AG04449 (cell line): ENCODE measurements at places on chromosomes 4 and X.

- DNase-seq = no peak
These were observed 1070.8 kb downstream of the PCDH18 start for GRCh38 chr4:136461533-136461932.

GRCh38 chr4:20483416-20483815 lies 216.8 kb upstream of the PACRGL start:
- no peak for DNase-seq

GRCh38 chr4:174120446-174121295 lies 162.8 kb downstream of the FBXO8 start:
- DNase-seq = peak; percentile 19

GRCh38 chr4:7351014-7351413 lies 83.7 kb downstream of the PSAPL1 start:
- DNase-seq = no peak

DNA sequence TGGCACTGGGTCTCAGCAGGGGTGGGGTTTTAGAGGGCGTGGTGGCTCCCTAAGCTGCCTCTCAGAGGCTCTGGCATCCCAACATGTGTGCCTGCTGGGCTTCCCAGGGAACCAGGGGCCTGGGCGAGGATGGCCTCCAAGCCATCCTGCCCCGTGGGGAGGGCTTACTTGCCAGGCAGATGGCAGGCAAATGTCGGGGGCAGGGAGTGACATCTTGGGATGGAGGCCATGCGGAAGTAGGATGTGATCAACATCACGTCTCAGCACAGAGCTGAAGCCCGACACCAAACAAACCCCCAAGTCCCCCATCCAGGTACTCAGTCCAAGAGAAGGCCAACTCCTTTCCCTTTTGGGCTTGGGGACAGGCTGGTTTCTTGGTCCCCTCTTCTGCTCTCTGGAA lies 4.7 kb downstream of the L1CAM start:
- no peak for DNase-seq

GRCh38 chr4:53937327-53937726 lies 127.1 kb downstream of the CHIC2 start:
- no peak for DNase-seq

DNA sequence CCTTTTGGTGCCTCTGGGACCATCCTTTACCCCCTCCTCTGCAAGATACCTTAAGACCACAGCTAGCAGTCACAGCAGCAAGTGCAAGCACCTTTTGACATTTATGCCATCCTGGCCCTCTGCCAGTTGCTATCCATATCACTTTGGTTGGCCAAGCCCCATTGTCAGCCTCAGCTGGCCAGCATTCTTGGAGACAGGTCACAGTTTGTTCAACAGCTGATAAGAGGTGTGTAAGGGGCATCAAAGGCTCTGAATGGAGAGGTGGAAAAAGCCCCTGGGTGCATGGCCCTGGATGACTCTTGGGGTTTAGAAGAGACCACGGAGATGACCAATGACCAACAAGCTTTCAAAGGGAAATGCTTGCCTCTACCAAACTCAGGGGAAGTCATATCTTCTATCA lies 133.6 kb upstream of the MAMLD1 start:
- DNase-seq = no peak

- no peak for DNase-seq
These were observed 217.7 kb upstream of the PSAPL1 start for GRCh38 chr4:7652451-7652881.

DNA sequence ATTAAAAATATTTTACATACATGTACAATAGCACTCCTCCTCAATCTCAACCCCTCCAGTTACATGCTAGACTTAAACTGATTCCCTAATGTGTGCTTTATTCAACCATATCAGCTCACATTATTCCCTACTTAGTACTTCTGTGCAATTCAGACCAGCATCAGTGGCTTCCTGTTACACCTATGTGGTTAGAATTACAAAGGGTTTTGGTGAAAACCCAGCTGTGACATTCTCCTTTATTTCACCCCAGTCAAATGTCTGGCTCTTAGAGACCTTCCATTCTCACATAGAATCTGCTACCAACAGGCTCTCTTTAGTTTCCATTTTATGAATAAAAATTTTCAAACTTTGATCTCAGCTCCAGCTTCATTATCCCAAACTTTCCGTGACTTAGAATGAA lies 85.2 kb upstream of the SLC7A11 start:
- DNase-seq = no peak

DNA sequence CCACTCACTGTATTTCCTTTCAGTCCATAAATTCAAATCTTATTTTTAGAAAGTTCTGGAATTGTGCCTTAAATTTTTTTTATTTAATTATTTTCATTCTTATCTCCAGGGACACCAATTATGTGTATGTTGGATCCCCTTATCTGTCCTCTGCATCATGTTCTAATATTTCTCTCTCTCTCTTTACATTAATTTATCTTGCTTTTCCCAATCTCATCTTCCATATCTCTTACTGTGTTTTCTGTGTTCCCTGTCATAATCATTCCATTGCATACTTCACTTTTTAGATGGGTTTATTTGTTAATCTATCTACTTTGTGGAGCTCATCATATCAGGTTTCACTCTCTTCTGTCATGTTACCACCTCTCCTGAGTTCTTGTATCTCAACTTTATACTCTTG lies 37.4 kb downstream of the PPP2R2C start:
- no peak for DNase-seq

GRCh38 chrX:112803060-112803459 lies 37.6 kb downstream of the AMOT start:
- no peak for DNase-seq

DNA sequence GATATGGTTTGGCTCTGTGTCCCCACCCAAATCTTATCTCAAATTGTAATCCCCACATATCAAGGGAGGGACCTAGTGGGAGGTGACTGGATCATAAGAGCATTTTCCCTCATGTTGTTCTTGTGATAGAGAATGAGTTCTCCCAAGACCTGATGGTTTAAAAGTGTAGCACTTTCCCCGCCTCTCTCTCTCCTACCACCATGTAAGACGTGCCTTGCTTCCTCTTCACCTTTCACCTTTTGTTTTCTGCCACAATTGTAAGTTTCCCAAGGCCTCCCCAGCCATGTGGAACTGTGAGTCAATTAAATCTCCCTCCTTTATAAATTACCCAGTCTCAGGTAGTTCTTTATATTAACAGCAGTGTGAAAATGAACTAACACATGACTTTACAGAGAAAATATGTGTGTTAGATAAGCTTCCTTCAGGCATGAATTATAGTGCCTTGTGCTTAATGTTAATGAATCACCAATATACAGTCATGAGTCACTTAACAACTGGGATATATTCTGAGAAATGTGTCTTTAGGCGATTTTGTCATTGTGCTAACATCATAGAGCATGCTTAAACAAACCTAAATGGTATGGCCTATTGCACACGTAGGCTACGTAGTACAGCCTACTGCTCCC lies 37.9 kb downstream of the PDGFC start:
- peak; percentile 82 for DNase-seq

DNA sequence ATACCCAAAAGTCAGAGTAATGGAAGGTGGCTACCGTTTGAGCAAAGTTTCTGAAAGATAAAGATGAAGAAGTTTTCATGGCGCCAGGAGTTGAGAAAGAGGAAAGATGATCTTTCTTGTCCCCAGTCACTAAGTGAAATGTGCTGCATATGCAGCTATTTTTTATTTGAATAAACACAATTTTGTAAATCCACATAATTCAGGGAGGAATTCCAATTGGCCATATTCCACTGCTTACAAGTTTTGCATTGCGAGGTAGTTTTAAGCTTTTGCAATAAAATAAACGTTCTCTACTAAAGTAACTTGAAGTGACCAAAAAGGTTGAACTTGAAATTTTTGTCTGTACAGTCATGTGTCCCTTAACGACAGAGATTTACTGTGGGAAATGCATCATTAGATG lies 139.3 kb upstream of the VCX2 start:
- DNase-seq = no peak

GRCh38 chr4:171025343-171025742 lies 787.9 kb upstream of the GALNTL6 start:
- no peak for DNase-seq

DNA sequence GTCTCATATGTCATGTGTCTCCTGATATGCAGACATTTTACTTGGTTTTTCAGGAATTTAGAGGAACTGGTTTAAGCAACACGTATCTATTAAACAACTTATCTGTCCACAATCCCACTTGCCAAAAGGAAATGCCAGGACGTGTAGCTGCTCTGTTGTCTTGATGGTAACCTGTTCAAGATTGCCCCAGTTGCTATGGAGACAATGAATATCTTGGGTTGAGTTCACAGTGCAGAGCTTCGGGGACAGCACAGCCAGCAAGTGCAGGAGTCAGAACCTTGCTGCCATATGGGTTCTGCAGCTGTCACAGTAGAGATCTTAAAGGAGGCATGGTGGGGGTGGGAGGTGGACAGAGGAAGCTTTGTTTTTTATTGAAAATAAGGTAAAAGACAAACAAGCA lies 28.7 kb upstream of the FAM9B start:
- DNase-seq = no peak

GRCh38 chrX:153501530-153501929 lies 6.8 kb downstream of the BGN start:
- no peak for DNase-seq

GRCh38 chr4:125115476-125115875 lies 199.3 kb upstream of the FAT4 start:
- DNase-seq = no peak

GRCh38 chrX:7390441-7390840 lies 242.5 kb upstream of the PUDP start:
- DNase-seq = no peak

- no peak for DNase-seq
These were observed 65.1 kb downstream of the HPGDS start for GRCh38 chr4:94277534-94277933.

DNA sequence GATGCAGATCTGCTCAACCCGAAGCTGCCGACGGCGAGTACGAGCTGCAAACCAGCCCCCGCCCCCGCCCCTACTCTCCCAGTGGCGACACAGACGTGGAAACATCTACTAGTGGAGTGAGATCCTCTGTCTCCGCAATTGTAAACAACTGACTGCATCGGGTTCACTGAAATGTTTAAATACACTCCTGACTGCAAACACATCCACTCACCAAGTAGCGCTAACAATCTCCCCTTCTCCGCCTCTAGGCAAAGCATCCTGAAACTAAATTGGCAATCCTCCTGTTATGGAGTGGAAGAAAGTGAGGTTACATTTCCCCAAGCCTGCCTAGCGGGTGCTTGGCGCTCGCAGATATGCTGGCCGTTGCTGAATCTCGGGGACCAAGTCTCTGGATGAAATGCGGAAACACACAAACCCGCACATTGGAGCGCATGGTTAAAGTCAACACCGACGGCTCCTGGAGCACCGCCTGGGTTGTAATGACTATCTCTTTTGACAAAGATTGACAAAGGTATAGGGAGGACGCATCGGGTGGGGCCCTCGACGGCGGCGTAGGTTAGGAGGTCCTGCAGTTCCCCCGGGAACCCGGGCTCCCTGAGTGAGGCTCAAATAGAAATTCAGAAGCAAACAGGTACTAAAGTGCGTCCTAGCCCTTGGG lies 117.0 kb upstream of the TEX13C start:
- DNase-seq = no peak

DNA sequence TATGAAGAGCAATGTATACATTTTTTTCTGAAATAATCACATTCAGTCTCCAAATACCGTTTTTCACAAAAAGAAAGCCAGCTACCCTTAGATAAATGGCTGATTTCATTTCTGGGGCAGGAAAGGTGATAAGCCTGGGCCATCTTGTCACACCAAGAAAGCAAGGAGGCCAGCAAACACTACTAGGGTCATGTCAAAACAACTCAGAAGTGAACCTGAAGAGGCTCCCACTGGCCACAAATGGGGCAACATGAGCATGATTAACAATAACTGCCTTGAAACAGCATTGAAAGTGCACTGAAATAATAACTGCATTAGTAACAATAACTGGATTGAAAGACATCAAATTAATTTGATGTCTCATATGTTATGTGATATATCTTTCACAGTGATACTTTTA lies 39.3 kb downstream of the SH3KBP1 start:
- DNase-seq = no peak

- no peak for DNase-seq
These were observed 435.6 kb upstream of the SMIM31 start for GRCh38 chr4:164318350-164318749.

GRCh38 chrX:12210971-12211370 lies 72.7 kb downstream of the FRMPD4 start:
- DNase-seq = no peak

GRCh38 chrX:37684973-37685372 lies 618 bp upstream of the XK start:
- DNase-seq = no peak

GRCh38 chr4:152278172-152278504 lies 257.8 kb downstream of the FBXW7 start:
- DNase-seq = no peak

GRCh38 chr4:61395754-61396153 lies 195.6 kb downstream of the ADGRL3 start:
- DNase-seq = no peak

DNA sequence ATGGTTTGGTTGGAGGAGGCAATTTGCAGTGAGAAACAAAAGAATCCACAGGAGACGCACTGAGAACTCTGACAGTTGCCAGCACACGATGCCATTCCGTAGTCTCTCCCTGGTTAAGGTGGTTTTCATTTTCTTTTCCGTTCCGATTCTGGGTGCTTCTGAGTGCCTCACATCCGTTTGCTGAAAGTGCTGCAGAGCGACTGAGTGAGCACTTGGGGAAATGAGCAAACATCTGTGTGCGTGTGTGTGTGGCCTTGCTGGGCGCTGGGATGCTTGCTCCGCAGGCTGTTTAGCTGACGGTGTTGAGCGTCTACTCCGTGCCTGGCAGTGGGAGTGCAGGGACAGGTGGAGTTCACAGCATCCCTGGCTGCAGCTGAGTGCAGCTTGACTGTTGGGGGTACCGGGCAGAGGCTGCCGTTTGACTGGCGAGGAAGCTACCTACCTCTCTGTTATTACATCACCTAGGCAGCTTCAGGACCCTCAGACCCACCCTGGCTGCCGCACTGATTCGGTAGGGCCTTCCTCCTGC lies 49.3 kb downstream of the SORCS2 start:
- no peak for DNase-seq

DNA sequence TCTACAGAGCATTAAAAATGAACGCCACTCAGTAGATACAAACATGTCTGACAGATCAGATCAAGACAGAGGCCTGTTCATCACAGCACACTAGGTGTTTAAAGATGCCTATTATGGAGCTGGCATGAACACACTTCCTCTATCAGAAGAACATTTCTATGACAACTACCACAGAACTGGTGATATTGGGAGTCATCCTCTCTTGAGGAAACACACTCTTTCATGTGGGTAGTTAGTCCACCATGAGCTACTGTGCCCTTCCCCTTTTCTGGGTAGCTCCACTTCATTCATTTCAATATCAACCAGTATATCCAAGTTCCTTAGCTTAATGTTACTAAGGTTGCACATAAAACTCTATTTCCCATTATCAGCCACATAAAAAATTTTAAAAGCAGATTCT lies 46.7 kb downstream of the MAOB start:
- no peak for DNase-seq

DNA sequence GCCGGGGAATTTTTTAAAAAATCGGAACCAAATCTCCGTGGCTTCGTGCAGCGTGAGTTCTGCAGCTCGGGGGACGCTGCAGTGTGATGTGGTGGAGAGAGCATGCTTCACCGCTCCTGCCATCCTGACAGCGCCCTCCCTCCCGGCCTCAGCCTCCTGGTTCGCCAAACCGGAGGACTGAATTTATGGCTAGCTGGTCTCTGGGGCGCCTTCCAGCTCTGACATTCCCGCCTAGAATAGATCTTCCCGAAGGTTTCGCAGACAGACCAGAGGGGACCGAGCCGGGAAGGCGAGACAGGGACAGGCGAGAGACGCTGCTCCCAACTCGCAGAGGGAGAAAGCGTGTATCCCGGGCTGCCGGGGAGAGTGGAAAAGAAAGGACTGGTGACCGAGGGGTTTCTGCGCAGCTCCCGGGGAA lies 25.9 kb downstream of the HOPX start:
- no peak for DNase-seq
